ENCODE measurements at places on chromosomes 1 and 21.

DNA sequence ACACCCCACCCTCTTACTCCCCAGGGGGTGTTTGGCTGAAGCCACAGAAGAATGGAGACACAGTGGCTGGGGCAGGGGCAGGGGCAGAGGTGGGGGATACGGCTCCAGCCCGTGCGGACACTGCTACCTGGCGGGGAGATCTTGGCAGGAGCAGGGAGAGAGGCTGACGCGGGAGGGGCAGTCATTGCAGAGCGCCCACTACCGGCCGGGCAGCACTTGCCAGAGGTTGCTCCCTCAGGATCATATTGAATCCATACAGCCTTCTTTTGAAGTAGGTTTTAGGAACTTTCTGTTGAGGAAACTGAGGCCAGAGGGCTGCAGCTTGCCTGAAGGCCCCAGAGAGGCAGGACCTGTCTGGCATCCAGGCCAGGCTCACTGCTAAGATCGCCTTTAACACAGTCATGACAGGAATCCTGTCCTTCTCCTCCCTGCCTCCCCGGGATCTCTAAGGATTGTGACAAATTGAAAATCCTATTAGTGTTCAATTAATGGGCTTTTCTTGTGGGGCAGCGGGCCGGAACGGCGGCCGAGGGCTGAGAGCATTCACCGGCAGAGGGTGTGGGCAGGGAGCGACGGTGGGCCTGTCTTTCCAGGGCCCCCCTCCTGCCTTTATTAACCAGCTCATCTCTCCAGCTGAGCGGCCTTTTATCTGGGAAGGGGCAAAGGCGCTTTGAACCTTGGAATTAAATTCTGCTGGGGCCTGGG, 65.5 kb upstream of the WNT4 start:
- no peak for DNase-seq

DNA sequence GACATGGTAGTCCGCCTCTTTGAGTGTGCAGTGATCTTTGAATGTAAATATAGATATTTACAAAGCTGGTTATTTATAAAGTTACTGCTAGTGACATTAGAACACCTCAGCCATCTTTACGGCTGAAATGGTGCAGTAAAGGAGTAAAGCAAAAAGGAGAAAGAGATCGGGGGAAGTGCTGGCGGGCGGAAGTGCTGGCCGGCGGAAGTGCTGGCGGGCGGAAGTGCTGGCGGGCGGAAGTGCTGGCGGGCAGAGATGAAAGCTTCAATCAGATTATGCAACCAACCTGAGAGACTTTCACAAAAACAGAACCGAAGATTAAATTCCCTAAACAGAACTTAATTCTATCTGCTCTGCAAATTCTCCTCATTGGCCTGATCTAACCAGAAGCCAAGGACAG, 1.4 kb upstream of the OR14A16 start:
- DNase-seq: no peak

DNA sequence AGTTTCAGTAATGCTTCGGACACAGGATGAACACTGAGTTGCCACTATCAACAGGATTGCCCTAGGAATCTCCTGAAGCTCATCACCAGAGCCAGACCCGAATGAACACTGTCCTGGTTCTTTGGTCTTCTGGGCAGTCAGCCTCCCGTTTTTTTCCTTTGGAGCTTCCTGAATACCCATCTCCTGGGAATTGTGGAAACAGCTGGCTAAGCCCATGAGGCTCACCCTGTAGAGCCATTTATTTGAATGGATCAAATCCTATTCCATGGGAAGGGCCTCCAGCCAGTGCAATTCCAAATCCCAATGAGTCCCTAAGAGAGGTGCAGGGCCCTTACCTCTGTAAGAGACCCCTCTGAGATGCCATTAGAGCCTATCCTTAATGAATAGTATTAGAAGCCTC, 5.9 kb downstream of the RCSD1 start:
- no peak for DNase-seq

DNA sequence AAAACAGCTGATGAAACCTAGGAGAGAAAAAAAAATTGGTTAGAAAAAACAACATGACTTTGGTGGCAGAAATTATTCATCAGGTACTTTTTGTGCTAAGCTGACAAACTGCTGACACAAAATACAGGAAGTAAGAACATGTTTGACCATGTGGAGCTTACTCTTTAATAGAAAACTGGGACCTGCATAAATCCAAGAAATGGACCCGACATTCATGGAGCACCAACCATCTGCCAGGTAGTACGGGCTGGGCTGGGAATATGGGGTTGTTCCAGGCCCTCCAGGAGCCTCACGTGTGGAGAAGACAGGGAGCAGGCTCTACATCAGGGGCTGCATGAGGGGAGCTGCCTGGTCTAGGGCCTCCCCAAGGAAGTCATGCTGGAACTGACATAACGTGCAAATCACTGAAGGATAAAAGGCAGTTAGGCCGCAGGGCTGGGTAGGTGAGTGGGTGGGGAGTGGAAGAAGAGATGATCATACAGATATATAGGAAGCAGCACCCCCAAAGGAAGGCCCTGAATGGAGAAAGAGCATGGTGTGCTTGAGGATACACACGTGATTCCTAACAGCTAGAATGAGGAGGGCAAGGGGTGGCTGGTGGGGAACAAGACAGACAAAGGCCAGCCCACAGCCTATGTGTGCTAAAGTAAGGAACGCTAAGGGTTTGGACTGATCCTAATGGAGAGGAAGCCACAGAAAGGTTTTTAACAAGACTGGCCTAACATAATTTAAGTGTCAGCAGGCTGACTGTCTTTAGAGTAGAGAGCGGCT, 26.1 kb downstream of the CD58 start:
- DNase-seq: no peak

- DNase-seq: no peak
Measured at GRCh38 chr1:227374846-227375245, 56.6 kb upstream of the CDC42BPA start.

GRCh38 chr1:79375352-79375751, 368.8 kb upstream of the ADGRL4 start:
- DNase-seq: no peak

- no peak for DNase-seq
Measured at GRCh38 chr21:45135868-45136267, 61.5 kb downstream of the ADARB1 start.

GRCh38 chr1:166129006-166129405, 37.8 kb downstream of the FAM78B start:
- no peak for DNase-seq

- DNase-seq: no peak
Measured at GRCh38 chr1:73635021-73635420, 563.0 kb downstream of the LRRIQ3 start.

- no peak for DNase-seq
Measured at GRCh38 chr21:32424191-32424535, 11.7 kb downstream of the EVA1C start.

- no peak for DNase-seq
Measured at GRCh38 chr1:28160782-28161266, 15.7 kb downstream of the PTAFR start.

- DNase-seq: no peak
Measured at GRCh38 chr21:44390886-44391285, 37.5 kb downstream of the TRPM2 start.

DNA sequence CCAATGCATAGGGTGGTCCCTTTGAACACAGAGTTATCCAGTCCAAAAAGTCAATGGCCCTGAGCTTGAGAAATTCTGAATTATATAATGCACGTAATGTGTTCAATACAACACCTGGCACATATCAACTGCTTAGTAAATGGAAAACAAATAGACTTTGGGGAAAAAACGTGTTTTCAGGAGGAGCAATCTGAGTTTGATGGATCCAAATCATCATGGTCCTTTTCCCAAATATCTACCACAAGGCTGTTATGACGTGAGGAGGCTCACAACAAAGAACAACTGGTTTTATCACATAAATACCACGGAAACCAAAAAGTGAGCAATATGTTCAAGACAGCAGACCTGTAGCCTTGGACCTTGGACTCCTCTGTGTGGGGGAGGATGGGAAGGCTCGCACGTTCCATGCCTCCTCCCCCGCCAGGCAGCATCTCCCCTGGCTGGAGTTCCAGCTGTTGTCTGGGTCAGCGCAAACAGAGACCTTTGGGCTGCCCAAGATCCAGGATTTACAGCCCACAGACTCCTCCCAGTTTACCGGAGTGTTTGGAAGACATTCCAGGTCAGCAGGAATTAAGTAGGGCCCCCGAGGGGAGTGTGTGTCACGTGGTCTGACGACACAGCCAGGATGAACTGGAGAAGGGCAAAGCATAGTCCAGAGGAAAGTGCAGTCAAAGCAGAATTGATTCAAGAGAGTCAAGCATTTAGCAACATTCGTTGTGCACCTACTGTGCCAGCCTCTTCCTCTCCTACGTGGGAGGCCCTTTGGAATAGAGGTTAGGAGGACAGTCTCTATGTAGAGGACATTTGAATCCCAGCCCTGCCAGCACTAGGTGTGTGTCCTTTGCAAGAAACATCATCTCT, 32.2 kb upstream of the MED18 start:
- DNase-seq: no peak

DNA sequence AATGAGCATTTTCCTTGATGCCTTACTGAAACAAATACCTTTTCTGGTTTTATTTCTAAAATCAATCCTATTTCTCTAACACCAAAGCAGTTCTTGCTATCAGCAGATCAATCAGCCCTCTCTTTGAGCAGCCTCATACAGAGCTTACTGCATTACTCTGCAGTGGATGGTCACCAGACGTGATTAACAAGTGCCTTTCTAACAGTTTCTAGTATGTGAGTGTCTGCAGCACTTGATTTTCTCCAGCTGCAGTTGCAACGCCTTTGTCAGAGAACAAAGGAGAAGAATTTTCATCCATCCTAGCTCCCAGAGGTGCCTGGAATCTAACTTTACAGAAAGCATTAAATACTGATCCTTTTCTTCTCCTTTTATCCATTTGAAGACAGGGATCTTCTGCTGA, 177.3 kb upstream of the SGIP1 start:
- DNase-seq: no peak

- no peak for DNase-seq
Measured at GRCh38 chr1:186272486-186272885, 102.6 kb downstream of the TPR start.

DNA sequence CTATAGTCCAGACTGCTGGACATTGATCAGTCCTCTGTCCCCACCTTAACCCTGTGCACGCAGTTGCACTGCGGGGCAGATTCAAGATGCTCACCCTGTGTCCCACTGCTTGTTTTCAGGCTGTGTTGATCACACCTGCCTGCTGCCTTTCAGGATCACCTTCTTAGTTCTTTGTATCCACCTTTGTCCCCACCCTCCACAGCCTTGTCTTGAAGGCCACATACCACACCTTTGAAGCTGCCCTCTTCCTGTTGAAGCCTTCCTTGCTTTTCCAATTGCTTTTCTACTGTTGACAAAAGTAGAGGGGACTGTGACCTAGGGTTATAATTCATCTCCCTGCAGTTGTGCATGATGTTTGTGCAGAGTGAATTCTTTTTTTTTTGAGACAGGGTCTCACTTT, 32.7 kb downstream of the UCK2 start:
- no peak for DNase-seq

DNA sequence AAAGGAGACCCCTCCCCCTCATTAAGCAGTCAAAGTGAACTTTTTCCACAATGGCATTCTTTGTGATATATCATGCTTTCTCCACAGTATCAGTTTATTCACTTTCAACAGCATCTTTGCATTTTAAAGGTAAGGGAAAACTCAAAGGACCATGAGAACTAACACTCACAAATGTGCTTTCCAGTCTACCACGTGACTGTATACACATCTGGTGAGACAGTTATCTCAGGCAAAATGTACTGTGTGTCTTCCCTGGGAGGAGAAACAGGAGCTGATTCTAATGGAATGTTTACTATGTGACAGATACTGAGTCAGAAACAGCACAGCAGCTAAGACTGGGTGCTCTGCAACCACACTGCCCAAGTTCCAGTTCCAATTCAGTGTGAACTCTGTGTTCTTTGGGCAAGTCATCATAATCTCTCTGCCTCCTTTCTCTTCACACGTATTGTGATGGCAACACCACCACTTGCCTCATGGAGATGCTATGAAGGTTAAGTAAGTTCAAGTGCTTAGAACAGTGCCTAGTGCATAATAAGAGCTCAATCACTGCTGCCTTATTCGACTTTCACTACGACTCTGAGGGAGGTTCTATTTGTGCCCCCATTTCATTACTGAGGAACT, 79.0 kb downstream of the SLC45A1 start:
- DNase-seq: no peak

DNA sequence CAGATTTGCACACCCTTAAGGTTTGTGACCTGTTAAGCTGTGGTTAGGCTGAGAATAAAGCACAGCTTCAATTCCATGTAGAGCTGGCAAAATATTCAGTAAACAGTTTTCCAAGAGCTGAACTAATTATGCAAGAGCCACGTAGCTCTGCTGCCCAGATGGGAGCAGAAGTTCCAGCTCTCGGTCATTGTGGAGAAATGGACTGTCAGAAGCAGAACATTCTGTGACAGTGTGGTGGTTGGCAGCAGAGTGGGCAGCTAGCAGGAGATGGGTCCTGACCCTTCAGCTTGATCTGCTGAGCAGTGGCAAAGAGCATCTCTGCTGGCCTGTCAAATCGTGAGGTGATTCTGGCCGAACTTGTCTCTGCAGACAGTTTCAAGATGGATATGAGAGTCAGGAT, 23.2 kb downstream of the RHOU start:
- no peak for DNase-seq

DNA sequence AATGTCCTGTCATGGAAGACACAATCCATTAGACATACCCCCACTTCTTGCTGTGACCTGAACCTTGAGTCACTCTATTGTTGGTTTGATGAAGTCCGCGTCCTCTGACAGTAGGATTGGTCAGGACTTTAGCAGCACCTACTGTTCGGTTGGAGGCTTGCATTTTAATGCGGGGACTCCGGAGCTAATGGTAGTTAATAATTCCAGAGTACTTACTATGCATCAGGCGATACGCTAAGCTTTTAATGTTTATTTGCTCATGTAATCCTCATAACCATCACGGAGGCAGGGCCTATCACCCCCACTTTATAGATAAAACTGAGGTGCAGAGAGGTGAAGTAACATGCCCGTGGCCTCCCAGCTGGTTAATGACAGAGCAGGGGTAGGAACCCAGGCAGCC, 7.9 kb upstream of the ELF3 start:
- no peak for DNase-seq

- no peak for DNase-seq
Measured at GRCh38 chr1:19472174-19472573, 13.2 kb downstream of the CAPZB start.

DNA sequence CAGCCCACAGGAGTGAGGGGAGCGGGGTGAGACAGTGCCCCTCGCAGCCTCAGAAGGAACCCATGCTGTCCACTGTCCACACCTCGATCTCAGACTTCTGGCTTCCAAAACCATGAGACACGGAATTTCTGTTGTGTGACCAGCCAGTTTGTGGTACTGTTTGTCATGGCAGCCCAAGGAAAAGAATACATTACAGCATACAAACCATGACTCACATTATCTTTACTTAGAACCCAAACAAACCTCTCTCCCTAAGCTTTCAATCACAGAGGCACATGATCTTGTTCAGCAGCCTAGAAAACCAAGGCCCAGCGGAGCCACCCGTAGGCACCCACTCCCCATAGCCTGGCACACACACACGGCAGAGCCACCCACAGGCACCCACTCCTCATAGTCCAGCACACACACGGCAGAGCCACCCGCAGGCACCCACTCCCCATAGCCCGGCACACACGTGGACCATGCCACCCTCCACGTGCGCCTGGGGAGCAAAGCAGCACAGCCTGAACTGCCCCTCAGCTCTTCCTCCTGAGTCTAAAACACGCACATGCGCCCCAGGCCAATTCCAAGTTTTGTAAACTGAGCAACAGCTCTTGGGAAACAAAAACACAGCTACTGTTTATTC, 458 bp upstream of the KRTAP10-4 start:
- DNase-seq: no peak

- DNase-seq: no peak
Measured at GRCh38 chr1:37844536-37844935, 14.9 kb downstream of the MTF1 start.

- DNase-seq: no peak
Measured at GRCh38 chr1:227429447-227430359, 111.4 kb upstream of the CDC42BPA start.
